HT1080 (cell line): ENCODE measurements at places on chromosomes 5 and 9. TPM values are rescaled to one million over a fixed set of nuclear protein-coding genes. Genes with fewer than 3 reads are reported as not detected.

Gene PIK3R1
- 12.6 and 14.0 TPM in 2 replicates for total RNA-seq

Gene TXNDC8
- not detected in 2 replicates for total RNA-seq

DNA sequence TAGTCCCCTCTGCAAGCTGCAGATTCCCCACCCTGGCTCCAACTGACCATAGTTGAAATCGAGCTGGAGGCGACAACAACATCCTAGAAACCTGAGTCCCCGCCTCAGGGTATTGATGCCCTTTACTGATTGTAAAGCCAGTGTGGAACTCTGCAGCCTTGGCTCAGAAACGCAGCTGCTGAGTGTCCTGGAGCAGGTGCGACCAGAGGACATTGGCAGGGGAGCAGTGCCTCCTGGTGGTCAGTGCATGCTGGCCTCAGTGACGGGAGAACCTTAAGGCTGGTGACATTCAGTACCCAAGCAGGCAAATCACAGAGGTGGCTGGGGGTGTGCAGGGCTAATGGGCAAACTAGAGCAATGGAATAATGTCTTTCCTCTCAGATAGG lies 20.4 kb upstream of the ZNF354B start:
- DNase-seq, result no peak

Gene PCDHA7
- total RNA-seq, result not detected in 2 replicates

GRCh38 chr5:97165726-97166125 lies 17.3 kb downstream of the RIOK2 start:
- DNase-seq, result no peak

Gene PKD2L2
- total RNA-seq, result not detected in 2 replicates

Gene PPWD1
- total RNA-seq, result 18.7 and 20.3 TPM in 2 replicates

Gene MLANA
- total RNA-seq, result 0.11 TPM in 1 of 2 replicates, not detected in the other

Gene ZNF883
- 4.7 and 5.7 TPM in 2 replicates for total RNA-seq

GRCh38 chr9:125239631-125240597 lies 1.2 kb downstream of the HSPA5 start:
- DNase-seq, result no peak

DNA sequence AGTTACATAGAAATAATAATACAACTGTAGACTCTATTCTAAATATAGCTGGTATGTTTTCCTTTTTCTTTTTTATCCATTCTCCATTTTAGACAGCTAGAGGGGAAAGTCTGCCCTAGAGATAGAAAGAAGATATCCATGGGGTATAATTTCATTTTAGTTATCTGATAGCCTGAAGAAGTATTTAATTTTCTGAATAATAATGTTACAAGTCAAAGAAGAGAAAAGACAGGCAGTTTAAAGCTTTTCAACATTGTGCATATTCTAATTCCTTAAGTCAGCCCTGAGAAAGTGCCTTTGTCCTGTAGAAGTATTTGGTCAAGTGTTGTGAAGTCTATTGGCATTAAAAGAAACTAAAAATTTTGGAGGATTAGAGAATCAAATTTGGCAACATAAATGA lies 2.5 kb upstream of the VCAN start:
- DNase-seq, result no peak

DNA sequence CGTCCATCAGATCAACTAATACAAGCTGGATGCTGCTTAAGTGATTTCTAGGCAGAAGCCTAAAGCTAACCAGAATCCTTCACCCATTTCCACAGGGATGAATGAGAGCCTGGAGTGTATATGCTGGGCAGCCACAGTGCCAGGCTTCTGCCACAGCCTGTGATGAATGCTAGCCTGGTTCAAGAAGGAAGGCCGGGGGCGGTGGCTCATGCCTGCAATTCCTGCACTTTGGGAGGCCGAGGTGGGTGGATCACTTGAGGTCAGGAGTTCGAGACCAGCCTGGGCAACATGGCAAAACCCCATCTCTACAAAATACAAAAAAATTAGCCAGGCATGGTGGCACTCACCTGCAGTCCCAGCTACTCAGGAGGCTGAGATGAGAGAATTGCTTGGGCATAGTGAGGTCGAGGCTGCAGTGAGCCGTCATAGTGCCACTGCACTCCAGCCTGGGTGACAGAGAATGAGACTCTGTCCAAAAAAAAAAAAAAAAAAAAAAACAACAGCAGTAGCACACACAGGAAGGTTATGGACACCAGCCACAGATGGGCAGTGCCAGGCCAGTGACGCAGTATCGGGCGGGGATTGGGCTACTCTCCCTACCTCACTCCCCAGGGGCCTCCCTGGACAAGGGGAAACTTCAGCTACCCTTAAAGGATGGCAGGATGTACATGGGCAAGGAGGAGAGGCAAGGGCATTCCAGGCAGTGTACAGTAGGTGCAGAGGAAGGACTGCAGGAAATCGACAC lies 23.1 kb upstream of the HMCN2 start:
- no peak for DNase-seq

Gene PLPPR1
- not detected in 2 replicates for total RNA-seq

DNA sequence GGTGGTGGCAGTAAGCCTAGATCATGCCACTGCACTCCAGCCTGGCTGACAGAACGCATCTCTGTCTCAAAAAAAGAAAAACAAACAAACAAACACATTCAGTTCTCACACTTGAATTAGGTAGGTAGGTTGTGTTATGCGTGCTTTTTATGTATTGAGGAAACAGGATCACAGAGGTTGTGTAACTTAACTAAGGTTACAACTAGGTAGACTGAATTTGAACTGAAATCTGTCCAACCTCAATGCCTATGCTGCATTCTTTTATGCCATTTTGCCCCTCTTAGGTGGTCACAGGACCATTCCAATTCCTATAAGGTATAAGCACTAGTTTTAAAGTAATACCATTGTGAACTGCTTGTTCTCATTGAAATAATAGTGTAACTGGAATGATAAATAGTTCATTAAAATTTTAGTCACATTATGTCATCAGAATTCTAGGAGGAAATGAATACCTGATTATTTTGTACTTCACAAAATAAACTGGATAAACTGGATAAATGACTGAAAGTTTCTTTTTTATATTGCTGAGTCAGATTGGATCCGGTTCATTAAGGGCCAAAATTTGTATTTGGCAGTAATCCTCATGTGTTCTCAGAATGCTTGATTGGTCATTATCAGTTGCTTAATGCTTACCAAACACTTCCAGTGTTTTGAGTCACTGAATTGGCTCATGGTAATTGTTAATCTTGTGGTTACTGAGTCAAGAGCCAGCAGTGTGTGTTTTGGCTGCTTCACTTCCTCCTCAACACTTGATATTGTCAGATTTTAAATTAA lies 7.1 kb downstream of the UBAP1 start:
- peak; percentile 90 for DNase-seq

DNA sequence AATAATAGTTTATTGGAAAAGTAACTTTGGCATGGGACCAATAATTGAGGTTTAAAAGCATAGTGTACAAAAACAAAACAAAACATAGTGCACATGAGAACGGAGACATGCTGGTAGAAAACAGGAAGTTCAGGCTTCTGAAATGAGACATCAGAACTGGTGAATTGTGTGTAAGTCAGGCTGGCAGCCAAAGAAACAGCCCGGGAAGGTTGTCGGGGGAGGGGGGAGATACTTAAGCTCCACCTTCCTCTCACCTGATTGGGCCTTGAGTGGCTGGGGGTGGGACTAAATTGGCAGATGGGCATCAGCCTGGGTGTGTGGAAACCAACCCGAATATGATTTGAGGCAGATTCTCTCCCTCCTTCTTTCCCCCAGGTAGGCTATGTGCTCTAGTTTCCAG lies 256.3 kb downstream of the SMARCA2 start:
- DNase-seq, result peak; percentile 69

DNA sequence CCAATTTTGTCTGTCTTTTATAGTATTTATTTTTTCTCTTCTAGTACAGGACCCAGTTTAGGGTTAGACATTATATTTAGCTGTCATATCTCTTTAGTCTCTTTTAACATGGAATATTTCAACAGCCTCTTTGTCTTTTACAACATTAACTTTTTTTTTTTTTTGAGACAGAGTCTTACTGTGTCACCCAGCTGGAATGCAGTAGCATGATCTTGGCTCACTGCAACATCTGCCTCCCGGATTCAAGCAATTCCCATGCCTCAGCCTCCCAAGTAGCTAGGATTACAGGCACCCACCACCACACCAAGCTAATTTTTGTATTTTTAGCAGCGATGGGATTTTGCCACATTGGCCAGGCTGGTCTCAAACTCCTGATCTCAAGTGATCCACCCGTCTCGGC lies 90.1 kb downstream of the ADAMTS6 start:
- peak; percentile 28 for DNase-seq

Gene PCDHGC5
- total RNA-seq, result 0.87 and 1.4 TPM in 2 replicates

DNA sequence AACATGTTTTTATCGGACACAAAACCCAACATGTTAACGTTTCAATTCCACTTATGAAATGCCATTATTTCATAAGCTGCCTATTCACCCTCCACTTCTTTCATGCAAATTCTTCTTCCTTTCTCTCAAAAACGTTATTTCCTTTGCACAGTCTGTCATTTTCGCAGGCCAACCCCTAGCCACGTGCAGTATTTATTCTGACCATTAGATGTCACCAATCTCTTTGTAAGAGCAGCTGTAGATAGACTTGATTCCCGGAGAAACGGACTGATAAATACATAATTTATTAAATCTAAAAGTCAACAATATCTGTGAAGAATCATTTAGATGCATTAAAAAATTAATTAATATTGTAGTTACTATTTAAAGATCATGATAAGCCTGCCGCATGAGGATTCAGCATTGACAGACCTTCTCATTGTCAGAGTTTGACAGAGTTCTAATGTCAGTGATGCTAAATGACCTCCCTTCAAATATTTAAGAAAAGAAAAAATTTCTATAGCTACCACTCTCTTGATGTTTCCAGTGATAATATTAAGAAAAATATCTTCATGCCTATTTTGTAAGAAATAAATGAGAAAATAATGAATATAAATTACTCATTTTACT lies 933.6 kb downstream of the CDH12 start:
- peak; percentile 66 for DNase-seq

- DNase-seq, result no peak
Observed at GRCh38 chr9:2180154-2180553, 165.0 kb downstream of the SMARCA2 start.

DNA sequence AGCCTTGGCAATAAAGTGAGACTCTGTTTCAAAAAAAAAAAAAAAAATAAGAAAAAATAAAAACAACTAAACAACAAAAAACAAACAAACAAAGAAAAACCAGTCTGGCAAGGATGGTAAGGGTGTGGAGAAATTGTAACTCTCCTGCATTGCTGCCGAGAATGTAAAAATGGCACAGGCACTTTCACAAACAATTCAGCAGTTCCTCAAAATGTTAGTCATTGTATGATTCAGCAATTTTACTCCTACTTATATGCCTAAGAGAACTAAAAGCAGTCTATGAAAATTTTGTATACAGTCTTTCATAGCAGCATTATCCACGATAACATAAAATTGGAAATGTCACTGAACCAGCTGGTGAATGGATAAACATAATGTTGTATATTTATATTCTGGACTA lies 280.4 kb downstream of the CDH9 start:
- DNase-seq, result peak; percentile 32

GRCh38 chr5:178249191-178249989 lies 16.8 kb upstream of the PHYKPL start:
- peak; percentile 24 for DNase-seq

DNA sequence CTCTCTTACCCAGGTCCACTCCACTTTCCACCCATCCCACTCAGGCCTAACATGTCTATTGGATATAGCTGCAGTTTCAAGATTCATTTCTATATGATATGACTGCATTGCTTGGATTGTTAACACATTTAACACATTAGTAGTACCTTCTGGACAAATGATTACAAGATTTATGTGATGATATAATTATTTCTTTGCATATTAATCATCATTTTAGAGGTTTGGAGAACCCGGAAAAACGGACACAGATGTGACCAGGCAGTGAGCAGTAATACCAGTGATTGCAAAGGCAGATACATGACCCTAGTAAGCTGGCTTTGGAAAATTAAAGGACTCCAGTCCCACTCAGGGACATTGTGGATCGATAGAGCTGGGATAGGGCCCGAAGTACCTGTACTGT lies 103.8 kb downstream of the PRR16 start:
- DNase-seq, result no peak

DNA sequence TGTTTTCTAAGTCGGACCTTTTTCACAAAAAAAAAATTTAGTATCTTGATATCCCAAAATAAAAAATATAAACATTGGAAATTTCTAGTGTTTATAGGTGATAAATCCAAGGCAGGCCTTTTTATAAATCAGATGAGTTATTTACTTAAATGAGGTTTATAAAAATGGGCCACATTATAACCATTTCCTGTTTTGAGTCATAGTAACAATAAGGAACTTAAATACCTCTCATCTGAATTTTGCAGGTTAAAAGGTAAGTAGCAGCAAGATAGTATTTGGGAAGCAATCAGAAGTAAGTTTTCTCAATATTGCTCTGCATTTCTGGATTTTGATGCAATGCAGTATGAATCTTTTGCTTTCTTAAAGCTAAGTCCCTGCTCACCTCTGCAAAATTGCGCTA lies 3.9 kb downstream of the SPTAN1 start:
- no peak for DNase-seq

DNA sequence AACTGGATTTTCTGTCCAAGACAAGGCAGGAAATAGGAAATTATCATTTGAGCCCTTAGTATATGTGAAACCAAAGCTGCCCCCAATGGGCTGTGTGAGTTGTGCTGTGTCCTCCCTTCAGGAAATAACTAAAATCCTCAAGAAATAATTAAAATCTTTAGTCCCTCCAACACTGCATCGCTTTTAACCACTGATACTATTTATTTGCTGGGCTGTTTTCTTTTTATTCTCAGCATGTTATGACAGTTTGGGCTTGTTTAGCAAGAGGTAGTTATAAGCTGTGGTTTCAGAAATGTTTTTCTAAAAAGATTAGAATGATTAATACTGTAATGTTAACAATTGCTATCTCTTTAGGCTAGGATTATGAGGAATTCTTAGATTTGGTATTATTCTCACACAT lies 187.0 kb upstream of the KCNN2 start:
- DNase-seq, result no peak

Gene SLC6A7
- 0.03 TPM in 1 of 2 replicates, not detected in the other for total RNA-seq

- no peak for DNase-seq
Observed at GRCh38 chr5:75108931-75109596, 56.7 kb upstream of the GCNT4 start.

DNA sequence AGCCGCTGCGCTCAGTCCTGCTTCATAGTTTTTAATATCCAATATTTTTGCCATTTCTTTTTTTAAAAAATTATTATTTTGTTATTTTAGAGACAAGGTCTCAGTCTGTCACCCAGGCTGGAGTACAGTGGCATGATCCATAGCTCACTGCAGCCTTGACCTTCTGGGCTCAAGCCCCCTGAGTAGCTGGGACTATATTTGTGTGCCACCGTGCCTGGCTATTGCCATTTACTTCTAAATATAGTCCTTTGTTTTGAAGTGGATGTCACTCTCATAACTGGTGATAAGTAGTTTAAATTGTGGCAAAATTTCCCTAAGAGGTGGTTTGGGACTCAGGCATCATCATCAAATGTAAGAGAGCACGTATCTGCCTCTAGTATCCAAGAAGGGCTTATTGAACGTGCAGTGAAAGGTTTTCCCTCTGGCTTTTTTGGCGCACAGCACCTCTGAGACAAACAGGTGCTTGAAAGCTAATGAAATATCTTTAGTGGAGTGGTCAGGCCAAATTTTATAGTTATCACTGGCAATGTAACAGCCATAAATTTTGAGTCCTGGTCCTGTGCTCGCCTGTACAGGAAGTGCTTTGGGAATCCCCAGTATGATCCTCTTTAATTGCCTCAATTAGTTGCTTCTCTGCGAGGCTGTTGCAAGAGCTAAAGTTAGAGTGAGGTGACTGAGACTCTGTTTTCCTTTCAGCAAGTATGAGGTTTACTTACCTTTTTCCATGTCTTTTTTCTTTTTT lies 14.8 kb downstream of the STXBP1 start:
- no peak for DNase-seq

Gene SPINK6
- 1.2 TPM in 1 of 2 replicates, not detected in the other for total RNA-seq
